ENCODE measurements at places on chromosomes 5 and 9. TPM values are rescaled to one million over a fixed set of nuclear protein-coding genes. Genes with fewer than 3 reads are reported as not detected.

GRCh38 chr5:173468821-173469251, 140.6 kb upstream of the STC2 start:
- peak; percentile 30 for DNase-seq
- H3K36me3 ChIP-seq: no peaks in the 10 kb centered on the region
- no peaks in the 10 kb centered on the region for H3K27me3 ChIP-seq
- H3K4me3 ChIP-seq: no peak overlapping the region
- H3K27ac ChIP-seq: no peak overlapping the region
- H3K4me1 ChIP-seq: peaks cover 21% of the 10 kb centered on the region

DNA sequence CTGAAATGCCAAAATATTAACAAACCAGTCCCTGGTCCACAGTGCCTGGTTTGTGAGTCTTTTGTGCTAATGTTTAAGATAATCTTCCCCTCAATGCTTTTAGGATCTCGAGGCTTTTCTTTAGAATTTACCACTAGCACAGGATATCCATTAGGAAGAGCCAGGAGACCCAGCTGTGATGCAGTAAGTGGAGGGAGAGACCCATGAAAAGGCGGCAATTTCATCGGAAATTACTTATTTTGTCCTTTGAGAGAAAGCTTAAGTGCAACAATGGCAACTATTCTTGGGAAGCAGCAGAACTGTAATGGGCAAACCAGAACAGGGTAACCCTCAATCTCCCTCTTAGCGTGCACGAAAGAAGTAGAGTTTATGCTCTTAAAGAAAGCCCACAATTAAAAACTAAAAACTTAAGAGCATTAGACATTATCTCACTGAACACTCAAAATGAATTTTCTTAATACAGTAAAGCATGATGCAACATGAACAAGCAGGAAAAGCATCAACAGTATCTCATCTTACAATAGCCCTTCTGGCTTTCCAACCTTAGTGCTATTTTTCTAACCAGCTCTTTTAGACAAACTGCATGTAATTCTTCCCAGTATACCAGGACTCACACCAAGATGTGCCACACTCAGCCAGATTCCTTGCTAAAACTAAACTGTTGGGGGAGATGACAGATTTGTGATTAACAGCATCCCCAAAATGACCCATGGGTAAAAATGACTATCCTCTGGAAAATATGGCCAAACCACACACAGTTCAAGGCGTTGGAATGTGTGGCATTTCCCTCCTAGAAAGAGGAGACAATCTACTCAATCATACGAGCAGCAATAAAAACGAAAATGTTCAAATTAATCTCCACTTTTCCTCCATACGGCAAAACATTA, 36.4 kb downstream of the PWWP2A start:
- H3K27ac ChIP-seq: peak overlapping the region; percentile 68
- H3K27me3 ChIP-seq: no peaks in the 10 kb centered on the region
- peaks cover 32% of the 10 kb centered on the region for H3K4me1 ChIP-seq

The NAIP gene
- 5.1 TPM for total RNA-seq

- H3K4me1 ChIP-seq: peaks cover 13% of the 10 kb centered on the region
- peak overlapping the region; percentile 74 for H3K27ac ChIP-seq
- no peaks in the 10 kb centered on the region for H3K36me3 ChIP-seq
- H3K4me3 ChIP-seq: peak overlapping the region; percentile 76
These were observed 647 bp upstream of the MEGF9 start for GRCh38 chr9:120714846-120715388.

The C9orf50 gene
- total RNA-seq: not detected

The SMIM33 gene
- not detected for total RNA-seq

The OTP gene
- 0.17 TPM for total RNA-seq

The ERMP1 gene
- 11.8 TPM for total RNA-seq

Data from astrocyte (in vitro differentiated cells and primary cell).